GM12864 (cell line): ENCODE measurements at places on chromosomes 3 and 15.

DNA sequence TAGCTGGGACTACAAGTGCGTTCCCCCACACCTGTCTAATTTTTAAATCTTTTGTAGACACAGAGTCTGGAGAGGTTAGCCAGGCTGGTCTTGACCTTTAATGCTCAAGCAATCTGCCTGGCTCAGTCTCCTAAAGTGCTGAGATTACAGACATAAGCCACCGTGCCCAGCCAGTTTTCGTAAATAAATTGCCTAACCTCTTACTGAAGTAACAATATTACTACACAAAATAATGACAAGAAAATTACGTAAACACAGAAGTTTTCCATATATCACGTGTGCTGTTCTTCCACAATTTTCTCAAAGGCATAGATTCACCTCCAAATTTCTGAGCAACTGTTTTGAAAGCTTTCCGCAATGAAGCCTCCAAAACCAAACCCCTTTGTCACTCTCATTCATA, 58.1 kb upstream of the PROK2 start:
- DNase-seq, result no peak

GRCh38 chr3:124097362-124098131, 105.6 kb upstream of the ROPN1 start:
- DNase-seq, result no peak

- no peak for DNase-seq
These were observed 111.0 kb downstream of the LRRK1 start for GRCh38 chr15:101029971-101030661.

DNA sequence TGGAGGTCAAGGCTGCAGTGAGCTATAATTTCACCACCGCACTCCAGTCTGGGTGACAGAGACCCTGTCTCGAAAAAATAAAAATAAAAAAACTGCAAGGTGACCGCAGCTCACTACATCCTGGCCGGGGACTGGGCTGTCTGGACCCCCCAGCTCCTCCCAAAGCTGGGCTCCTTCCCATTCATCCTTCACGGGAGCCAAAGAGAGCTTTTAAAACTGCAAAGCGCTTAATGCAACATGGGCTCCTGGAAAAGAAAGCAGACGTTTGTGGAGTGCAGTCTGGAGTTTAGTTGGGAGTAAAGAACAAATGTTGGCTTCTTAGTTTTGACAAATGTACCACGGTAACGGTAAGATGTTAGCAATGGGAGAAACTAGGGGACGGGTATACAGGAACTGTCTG, 12.1 kb downstream of the PLXND1 start:
- DNase-seq, result no peak

DNA sequence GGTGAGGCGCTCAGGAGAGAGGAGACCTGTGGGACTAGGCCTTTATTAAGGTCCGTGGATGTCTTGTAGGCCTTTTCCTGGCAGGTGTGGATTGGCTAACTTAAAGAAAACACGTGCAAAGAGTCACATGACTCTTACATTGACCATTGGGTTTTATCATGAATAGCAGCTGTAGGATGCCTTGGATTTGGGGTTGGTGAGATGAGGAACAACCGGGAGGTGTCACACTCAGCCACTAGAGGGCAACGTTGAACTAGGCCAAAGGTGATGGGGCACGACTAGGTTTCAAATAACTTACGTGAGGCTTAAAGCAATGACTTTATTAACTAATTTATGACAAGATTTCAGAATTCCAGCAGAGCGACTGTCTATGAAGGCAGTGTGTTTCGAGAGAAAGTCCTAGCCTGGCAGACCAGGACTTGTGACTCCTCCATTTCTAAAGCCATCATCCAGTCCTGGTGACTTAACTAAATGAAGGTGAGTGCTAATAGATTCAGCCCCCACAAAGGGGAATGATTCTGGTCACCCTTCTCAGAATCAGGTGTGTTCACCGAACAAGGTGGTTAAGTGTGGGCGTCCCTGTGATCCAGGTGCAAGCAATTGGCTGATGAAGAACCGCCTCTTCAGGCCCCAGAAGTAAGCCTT, 345.6 kb downstream of the MCTP2 start:
- no peak for DNase-seq

DNA sequence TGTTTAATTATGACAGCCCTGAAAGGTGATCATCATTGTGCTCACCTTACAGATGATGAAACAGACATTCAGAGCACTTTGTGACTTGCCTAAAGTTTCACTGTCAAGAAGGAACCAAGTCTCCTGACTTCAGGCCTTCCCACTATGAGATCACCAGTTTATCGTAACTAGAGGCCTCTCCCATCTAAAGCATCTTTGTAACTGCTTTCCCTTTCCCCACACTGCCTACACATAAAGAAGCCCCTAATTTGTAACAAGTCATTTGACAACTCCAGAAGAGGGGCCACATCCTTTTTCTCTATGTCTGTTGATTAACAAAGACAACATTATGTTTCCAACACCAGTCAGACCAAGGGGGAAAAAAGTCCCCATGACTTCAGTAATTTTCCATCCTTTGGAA, 1.1 kb downstream of the KLHL6 start:
- DNase-seq, result no peak

DNA sequence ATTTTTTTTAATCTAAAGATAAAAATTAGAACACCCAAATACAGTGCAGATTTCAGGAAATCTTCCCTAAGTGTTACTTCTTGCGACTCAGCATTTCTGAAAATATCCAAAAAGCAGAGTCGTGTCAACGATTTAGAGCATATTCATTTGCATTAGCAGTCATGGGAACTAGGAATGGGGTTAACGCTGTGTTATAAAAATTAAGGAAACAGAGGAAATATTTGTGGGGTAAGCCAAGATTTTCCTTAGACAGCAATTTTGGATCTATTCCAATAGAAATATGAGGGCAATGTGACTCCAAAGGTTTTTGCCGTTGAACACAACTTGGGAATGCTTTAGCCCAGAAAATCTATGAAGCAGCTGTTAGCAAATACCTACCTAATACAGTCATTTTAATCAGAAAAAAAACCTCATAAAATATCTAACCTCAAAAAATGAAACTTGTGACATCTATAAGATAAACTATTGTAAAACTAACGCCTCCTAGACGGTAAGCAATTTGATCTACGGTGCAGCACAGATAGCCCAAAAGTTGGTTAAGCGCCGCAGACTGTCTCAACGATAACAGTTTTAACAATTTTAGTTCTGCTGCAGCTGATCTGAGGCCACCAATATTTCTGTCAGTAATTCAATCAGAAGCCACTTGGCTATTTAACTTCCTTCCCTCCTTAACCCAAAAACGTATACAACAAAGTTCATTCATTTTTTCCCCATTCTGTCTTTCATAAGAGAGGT, 5.8 kb upstream of the ATP11B start:
- no peak for DNase-seq

GRCh38 chr15:74829991-74830390, 3.6 kb downstream of the CPLX3 start:
- no peak for DNase-seq

- no peak for DNase-seq
These were observed 7.5 kb upstream of the MAN2A2 start for GRCh38 chr15:90895571-90896117.

DNA sequence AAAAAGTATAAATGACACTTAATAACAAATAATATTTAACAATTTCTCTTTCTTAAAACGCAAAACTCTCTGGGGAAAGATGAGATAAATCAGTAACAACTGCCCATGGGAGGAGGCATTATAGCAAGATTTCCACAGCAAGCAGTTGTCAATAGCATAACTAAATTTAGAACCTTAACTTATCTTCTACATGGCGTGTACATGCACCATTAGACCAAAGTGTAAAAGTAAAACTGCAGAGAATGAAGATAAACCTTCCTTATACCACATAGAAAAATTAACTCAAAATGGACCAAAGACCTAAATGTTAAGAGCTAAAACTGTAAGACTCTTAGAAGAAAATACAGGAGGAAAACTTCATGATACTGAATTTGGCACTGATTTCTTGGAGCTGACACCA, 39.9 kb downstream of the MYO5A start:
- no peak for DNase-seq

- no peak for DNase-seq
These were observed 43.9 kb downstream of the ALDH1A2 start for GRCh38 chr15:58021332-58022230.

- no peak for DNase-seq
These were observed 170.7 kb downstream of the WDR72 start for GRCh38 chr15:53588773-53589172.

DNA sequence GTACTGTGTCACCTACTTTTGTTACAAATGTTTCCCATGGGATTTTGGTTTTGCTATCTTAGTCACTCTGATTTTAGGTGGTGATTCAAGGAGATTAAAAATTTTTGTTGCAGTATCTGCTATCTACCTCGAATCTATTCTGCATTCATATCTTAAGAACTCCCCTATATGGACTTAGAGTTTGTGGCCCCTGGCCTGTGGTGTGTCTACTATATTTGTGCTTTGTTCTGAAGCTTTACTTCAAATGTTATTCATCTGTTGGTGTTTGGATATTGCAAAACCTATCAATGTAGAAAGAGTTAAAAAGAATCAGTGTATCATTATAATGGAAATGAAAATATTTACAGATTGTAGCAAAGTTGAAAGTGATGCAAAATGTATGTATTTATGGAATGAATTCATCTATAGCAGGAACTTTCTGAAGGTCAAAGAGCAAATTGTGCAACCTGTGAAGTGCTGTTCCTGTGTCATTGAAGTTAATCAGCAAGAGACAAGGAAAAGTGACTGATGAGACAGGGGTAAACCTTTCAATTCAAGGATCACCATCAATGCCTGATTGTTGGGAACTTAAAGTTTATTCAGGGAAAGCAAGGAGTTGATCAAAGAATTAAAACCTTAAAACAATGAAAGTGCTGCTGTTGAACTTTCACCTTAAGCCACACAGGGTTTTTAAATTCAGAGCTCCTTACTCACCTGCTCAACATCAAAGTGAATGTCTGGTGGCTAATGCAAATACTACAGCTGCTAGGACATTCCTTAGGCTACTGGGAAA, 71.0 kb downstream of the SLMAP start:
- DNase-seq, result no peak
